ENCODE measurements at places on chromosomes 2 and 18. TPM values are rescaled to one million over a fixed set of nuclear protein-coding genes. Genes with fewer than 3 reads are reported as not detected.

Gene CRYGC
- not detected for total RNA-seq

Gene CYS1
- total RNA-seq: 5.0 TPM

Gene TSPYL6
- not detected for total RNA-seq

Gene CTDP1
- 23.4 TPM for total RNA-seq

Gene NXPH2
- not detected for total RNA-seq

Gene BCL2L11
- total RNA-seq: 5.9 TPM
